ENCODE measurements at places on chromosomes 16 and 17.

DNA sequence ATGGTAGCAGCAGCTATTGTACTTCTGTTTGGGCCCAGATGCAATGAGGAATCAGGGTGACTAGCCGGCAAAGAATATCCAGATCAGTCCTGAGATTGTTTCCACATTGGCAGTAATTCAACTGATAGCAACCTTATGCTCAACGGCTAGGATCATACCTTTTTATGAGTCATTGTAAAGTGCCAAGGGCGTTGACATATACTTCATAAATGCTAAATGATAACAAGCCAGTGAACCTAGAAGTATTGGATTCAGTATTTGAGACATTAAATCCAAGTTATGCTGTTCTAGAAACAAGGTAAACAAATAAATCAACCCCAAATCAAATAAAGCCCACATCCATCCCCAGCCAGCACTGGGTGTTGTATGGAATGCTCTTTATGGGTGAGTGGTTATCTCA is 207.1 kb upstream of the ZFHX3 start:
- DNase-seq: no peak

GRCh38 chr17:79654960-79655382 is 44.1 kb upstream of the RBFOX3 start:
- no peak for DNase-seq

DNA sequence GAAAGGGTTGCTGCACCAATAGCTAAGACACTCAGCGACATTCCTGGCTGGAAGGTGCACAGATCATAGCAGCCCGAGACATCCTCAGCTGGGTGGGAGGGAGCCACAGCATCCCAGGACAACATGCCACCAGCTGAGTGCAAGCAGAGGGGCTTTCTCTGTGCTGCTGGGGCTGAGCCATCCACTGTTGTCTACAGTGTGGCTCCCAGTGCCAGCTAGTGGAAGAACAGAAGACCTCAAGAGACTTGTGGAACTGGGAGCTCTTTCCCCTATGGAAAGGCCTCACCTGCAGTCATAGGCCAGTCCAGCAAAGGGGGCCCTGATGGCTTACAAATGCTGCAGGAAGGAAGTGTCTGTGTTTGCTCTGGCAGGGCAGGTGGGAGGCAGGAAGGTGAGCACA is 131.0 kb downstream of the C16orf78 start:
- DNase-seq: no peak

DNA sequence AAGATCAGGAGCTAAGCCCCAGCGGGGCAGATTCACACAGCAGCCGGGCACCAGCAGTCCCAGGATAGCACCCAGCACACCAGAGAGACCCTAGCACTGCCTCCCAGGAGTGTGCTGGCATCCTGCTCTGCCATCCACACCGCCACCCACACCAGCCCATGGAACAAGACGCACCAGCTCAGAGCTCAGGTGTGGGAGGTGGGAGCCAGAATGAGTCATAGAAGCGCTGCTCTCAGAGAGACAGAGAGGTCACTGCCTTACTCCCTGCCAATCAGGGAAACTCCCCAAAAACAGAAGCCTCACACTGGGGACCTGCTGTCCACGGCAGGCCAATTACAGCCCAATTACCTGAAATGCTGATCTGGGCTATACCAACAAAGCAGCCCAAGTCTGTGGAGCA is 64.9 kb downstream of the CDYL2 start:
- no peak for DNase-seq

- no peak for DNase-seq
Measured at GRCh38 chr17:16040710-16041251, 41.2 kb downstream of the TTC19 start.

- no peak for DNase-seq
Measured at GRCh38 chr16:81429045-81429521, 15.5 kb upstream of the CMIP start.

DNA sequence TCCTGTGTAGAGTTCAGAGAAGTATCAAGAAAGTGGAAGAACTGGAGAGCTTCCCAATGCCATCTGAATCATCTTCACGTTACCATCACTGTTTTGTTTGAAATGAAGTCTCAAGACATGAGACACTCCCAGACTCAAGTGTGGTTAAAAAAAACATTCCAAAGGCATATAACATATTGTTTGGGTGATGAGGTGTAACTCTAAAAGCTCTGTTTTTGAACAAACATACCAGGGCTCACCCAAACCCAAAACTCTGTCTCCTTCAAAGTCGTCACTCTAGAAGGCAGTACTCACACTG is 6.3 kb upstream of the ZCCHC14 start:
- DNase-seq: no peak

GRCh38 chr17:19647697-19648474 is 665 bp upstream of the ALDH3A2 start:
- DNase-seq: peak; percentile 76

DNA sequence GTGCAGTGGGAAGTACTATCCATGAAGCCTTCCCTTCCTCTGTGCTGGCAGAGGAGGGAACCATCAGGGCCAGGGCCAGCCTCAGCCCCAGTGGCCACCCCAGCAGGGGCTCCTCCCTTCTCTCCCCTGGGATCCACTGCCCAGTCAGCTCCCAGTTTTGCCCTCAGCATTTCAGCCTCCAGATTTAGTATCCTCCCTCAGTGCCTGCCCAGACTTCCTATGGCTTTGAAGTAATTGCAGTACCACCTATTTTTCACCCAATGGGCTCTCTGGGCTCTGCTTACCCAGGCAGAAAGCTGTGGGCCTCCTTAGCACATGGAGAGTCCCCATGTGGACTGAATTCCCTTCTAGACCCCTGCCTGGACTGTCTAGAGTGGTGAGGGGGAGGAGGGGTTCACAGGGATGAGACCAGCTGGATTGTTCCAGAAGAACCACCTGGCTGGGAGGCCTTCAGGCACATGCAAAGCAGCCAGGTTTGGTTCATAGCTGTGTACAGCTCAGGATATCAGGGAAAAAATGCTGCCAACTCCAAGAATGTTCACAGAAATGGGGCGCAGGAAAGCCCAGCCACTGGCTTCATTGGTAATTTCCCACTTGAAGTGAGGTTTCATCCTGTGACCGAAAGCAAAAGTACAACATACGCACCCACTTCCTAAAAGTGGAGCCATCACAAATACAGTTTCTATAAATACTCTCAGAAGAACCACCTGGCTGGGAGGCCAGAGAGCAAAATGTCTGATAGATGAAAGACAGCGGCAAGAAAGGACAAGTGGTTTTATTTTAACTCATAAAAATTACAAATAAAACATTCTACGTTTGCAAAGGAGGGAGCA is 15.2 kb upstream of the HERPUD1 start:
- DNase-seq: no peak

DNA sequence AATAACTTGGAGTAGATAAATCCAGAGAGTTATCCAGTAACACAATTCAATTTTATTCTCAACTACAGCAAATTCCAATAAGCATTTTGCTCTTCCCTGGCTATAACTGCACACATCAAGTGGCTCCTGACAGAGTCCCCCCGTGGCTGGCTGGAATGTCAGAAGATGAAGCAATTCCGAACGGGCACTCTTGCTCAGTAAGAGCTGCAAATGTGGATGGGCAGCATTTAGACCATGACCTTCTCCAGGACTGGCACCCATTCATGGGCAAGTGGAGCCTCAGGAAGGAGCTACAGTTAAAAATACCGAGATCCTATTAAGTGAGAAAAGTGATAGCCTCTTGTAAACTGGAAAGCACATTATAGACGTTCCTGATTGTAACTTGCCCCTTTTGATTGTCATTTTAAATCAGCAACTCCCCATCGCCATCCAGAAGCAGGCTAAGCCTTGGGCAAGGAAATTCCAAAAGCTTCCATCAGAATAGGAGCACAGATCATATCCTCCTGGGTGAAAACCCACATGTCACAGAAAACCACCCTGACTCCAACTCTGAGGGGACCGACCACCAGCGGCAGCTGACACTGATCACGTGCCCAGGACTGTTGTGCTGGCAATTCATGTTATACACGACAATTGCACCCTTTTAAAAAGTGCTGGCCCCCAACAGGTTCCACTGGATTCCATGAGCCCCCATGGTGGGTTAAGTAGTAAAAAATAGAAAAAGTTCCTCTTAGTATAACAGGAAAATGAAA is 7.1 kb downstream of the UBE2O start:
- DNase-seq: no peak

All from lower lobe of right lung (tissue), 2 donors.